ENCODE measurements at places on chromosomes 13 and 19. TPM values are rescaled to one million over a fixed set of nuclear protein-coding genes. Genes with fewer than 3 reads are reported as not detected.

DNA sequence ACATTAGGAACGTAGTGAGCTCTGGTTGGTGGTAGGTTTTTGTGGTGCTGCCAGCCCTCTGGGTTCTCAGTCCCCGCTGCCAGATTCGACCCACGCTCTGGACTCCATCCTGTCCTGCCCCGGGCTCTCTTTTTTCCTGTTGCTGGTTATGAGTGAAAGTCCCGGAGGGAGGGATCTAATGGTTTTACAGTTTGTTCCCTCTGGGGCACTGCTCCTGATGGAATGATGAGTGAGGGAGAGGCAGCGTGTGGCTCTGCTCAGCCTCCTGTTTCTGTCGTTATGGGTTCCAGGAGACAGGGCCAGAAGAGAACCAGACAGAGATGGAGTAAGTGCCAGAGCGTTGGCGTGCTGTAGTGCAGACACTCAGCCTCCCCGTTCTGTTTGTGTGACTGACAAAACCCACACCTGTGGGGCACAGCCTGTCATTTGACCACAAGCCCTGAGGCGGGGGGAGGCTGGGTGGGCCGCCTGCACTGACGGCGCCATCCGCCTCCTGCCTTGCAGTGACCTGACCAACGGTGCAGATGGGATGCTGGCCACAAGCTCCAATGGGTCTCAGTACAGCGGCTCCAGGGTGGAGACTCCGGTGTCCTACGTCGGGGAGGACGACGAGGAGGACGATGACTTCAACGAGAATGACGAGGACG, 18.3 kb downstream of the ATP4B start:
- DNase-seq: no peak

DNA sequence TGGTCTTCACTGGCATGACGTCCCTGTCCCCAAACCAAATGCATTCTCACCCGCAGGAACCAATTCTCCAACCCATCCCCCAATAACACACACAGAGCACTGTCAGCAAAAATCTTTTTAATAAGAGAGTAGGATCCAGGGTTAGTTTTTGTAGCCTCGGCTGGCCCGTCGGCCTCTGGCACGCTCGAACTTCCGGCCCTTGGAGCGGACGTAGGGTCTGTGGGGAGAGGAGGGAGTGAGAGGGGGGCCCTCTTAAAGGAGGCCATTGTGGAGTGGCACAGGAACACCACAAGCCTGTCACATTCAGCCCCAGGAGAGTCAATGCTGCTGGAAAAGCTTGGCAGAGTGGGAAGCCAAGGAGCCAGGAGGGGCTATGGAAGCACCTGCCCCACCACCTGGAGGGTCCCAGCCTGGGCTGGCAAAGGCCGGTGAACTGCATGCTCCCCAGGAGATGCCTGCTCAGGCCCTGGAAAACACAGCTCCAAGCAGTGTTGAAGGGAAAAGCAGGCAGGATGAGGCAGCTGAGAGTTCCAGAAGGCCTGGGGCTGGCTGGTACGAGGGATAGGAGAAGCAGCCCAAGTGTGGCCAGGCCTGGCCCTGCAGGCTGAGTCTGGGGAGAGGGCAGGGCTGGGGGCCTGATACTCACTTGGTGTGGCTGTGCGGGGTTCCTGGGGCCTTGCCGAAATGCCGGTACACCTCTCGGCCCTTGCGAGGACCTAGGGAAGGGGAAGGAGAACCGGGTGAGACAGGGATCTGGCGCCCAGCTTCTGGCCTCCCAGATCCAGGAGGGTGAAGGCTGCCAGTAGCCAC, 560 bp upstream of the FAM83E start:
- no peak for DNase-seq

- no peak for DNase-seq
Measured at GRCh38 chr19:17145546-17146497, 69.3 kb upstream of the USE1 start.

- no peak for DNase-seq
Measured at GRCh38 chr19:42388851-42389489, 1.1 kb downstream of the CNFN start.

DNA sequence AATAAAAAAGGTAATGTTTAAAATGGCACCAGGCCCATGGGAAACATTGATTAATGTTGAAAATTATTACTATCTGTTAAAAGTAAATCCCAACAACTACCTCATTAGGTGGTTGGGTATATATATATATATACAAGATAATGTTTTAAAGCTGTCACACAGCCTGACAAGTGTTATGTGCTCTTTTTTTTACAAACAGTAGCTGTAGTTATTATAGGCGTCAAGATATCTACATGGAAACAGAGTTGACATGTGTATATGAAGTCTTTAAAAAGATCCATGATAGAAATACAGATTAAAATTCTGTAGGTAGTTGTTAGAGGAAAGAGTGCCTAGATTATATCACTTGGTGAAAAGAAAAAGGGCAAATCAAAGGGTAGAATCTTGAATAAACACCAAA, 279.9 kb downstream of the SLITRK6 start:
- DNase-seq: no peak

Gene PEG3
- total RNA-seq: not detected

Gene OSCAR
- total RNA-seq: 0.10 TPM

Gene ARHGAP45
- 0.21 TPM for total RNA-seq

DNA sequence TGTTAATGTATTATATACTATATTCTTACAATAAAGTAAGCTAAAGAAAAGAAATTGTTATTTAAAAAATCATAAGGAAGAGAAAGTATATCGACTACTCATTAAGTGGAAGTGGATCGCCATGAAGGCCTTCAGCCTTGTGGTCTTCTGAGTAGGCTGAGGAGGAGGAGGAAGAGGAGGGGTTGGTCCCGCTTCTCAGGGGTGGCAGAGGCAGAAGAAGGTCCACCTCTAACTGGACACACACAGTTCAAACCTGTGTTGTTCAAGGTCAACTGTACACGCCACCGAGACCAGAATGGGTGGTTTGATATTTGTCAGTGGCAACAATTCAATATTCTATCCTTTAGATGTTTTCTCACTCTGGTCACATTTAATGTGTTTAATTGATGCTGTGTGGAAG, 67.2 kb downstream of the ALOX5AP start:
- no peak for DNase-seq

Measured in myocyte (in vitro differentiated cells).